Stimulated activated CD4-positive, alpha-beta T cell treated with anti-CD3 and anti-CD28 coated beads, Interleukin-4, amount 100 ng/mL, for 1 hour (primary cell): ENCODE measurements at places on chromosomes 1 and 21.

DNA sequence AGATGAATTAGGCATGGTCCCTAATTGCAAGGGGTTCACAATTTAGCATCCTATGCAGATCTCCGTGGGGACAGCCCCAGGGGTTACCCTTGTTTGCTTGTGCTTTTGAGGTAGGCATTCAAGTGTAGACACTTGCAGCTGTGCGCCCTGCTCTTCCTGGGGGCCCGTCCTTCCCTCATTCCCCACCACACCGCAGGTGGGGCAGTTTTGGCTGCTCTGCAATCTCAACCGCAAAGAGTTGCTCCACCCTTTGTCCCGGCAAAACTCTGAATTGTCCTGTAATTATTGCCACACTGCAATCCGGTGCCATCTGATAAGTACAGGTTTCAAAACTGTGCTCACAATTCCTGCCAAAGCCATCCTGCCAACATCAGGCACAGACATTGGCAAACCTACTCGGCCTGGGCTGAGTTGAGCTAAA is 65.4 kb upstream of the LYST start:
- no peak for DNase-seq

DNA sequence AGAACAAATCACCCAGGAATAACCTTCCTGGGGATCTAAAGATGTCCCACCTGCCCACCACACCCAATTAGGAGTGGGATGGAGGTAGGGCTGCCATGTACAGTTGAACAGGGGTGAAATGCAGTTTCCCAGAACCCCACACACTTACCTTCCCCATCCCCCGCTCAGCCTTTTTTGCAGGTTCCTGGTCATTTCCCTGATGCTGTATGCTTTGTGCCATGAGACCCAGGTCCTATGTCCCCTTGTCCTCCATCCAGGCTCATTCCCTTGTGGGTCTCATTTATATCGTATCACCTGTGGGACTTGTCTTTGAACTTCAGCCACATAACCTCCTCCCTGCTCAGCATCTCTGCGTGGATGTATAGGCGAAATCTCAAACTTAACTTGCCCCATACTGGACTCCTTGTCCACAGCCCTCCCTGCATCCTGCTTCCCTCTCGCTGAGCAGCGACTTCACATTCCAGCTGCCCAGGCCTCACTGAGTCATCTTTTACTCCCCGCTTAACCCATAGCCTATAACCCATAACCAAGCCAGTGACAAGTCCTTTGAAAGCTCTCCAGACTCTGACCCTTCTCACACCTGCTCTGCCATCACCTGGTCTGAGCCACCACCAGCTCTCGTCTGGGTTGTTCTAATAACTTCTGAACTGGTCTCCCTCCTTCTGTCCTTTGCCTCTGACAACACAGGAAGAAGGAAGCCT is 4.7 kb downstream of the LDLRAD2 start:
- no peak for DNase-seq

- no peak for DNase-seq
Observed at GRCh38 chr1:116544588-116545358, 26.1 kb downstream of the CD58 start.

DNA sequence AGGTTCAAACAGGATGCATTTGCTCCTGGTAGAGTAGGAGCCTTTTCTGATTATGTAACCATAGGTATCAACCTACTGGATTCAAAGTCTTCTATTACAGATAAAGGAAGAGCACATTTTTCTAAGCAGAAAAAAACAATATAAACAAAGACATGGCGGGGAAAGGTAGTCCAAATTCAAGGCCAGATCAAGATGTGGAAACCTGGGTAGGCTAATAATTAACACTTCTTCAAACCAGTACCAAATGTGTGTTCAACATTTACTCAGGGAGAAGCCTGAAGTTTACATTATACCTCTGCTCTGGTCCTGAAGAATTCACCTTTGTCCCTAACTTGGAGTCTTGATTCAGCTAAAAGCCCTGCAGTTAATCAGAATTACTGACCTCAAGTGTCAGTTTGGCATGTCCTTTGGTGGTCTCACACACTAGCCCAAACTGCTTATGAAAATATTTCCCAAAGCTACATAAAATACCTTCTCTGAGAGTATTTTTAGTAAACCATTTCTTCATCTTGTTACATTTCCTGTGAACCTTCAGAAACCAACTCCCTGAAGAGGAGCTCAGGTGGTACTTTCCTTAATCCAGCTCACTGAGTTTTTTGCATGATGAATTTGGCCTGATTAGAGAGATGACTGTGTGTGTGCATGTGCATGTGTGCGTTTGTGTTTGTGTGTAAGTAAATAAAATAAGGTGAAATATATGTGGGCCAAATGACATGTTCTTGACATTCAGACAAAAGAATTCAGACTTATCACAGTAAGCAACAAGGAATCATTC is 70.2 kb downstream of the TOR3A start:
- DNase-seq = no peak

GRCh38 chr1:183816110-183816509 is 11.2 kb downstream of the RGL1 start:
- DNase-seq = no peak

DNA sequence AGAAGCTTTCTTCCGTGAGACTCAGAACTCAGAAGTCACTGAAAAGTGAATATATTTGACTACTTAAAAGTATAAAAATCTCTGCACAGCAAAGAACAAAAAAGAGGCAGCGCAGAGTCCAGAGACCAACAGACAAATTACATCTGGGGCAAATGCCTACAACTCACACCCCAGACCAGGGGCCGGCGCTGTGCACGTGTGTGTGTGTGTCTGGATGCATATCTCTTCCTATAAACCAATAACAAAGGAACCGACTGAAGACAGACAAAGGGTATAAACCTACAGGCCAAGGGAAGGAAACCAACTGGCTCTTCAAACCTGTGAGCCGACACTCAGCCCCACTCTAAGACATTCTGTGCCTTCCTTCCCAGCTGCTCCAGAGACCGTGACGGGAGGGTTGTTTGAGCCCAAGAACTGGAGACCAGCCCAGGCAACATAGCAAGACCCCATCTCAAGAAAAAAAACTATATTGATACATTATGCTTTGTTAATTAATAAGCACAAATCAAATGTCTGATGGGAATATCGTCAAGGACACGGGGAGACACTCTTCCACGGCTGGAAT is 18.8 kb downstream of the WNT9A start:
- DNase-seq = no peak

DNA sequence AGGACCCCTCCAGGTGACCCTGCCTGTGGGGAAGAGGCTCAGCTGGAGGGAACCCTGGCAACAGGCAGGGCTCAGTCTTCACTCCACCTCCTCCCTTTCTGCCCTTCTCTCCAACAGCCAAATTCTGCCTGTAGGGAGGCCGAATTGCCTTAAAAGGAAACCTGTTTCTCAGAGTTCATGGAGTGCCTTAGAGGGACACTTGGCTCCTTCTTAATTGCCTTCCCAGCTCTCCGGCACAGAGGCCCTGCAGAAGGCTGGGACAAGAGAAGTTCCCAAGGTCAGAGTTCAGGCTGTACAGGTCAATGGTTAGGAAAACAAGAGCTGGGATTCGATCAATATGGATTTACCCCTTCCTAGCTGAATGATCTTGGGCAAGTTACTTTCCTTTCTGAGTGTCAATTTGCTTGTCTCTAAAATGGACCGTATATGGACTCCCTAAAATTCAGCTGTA is 6.2 kb downstream of the CSRP1 start:
- no peak for DNase-seq

DNA sequence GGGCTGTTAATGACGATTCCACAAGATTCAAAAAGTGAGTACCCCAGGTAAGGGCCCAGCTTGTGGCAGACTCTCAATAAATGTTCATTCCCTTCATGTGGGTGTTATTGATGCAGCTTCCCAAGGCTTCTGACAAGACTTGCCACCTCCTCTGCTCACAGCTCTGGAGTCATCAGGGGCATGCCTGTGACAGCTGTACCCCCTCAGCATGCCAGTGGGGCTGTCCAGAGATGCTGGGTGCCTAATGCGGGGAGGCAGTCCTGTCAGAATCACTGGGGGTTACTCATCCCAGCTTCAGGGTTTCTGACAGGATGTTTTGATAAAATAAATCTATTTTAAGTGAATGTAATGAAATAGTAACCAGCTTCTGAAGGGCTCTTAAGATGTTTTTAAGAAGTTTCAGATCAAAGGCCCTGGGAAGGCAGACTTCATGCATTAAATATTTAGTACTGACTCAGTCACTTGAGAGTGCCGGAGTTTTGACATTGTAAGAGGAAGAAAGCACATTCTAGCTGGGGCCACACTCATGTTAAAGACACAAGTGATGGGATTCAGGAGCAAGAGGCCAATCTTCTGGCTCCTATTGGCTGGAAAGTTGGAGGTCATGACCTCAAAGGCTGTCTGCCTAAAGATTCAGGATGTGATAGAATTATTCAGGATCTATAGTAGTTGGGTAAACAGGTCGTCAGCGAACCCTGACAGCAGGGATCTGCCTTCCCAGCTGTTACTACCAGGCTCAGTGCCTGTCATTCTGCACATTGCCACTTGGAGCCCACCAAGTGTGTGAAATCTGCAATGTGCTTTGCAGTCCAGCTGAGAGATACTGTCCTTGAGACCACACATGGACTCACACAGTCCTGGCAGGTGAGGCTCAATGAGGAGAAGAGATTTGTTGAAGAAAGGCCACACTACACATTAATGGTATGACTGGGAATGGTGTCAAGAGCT is 239.6 kb upstream of the BEND5 start:
- no peak for DNase-seq

DNA sequence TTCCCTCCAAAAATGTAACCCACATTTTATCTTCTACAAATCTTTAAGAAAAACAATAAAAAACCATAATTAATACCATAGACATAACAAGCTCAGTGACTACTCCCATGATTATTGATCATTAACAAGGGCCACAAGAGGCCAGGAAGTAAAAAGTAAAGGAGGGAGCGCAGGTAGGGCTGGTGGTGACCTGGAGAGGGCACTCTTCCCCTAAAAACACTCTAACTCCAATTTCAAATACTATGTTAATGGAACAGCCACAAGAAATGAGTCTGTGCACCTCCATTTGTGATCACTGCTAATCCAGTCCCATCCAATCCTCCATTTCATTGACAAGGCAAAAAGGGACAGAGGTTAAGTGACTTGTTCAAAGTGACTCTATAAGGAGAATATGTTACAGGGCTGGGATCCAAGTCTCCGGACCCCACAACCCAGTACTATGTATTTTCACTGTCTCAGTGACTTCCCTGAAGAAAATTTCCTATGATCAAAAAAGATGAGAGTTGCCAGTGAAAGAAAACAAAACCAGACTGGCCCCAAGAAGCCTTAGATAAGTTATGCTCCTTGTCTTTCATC is 41.2 kb upstream of the CFAP298 start:
- peak; percentile 10 for DNase-seq

- DNase-seq = no peak
Observed at GRCh38 chr1:198889101-198889500, 250.3 kb downstream of the PTPRC start.

DNA sequence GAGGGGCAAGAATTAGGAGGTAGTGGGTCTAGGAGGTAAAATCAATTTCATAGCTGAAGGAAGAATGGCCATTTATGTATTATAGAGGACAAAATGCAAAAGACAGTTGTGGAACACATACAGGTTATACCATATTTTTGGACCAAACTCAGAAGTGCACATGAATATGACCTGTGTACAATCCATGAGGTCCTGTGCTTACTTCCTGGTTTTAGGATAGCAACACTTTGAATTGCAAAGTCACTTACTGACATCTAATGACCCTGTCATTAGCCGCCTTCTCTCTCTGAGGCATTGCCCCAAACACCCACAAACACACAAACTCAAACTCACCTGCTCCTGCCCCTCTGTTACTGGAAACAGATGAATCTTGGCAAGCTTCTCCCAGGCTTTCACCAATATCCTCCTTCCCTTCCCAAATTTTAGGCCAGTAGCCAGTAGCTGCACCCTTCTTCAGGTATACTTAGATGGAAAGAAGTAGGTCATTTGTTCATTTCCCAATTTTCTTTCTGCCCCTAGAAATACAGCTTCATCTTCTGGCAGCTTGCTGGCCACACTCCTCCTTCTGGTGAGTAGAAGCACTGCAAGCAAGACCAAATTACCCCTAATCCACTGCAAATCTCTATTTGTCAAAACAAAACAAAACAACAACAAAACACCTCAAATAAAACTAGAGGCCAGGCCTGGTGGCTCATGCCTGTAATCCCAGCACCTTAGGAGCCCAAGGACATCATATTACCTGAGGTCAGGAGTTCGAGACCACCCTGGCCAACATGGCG is 13.7 kb upstream of the RPL5 start:
- DNase-seq = no peak

DNA sequence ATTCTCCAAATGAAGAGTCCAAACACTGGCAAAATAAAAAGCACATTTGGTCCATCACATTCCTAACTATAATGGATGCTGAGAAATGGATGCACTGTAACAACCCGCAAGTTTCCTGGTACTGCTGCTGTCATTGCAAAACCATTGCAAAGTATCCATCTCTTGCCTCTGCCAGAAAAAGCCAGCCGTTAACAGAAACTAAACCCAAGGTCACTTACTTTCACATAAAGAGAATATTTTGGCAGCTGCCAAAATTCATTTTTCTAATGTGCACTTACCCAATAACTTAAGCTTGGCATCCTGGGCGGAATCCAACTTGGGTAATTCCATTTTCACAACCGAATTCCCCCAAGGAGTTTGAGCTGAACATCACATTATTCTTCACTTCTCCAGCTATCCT is 77.0 kb upstream of the LRRC8D start:
- DNase-seq = no peak

GRCh38 chr1:155812878-155813277 is 44.1 kb downstream of the GON4L start:
- no peak for DNase-seq

DNA sequence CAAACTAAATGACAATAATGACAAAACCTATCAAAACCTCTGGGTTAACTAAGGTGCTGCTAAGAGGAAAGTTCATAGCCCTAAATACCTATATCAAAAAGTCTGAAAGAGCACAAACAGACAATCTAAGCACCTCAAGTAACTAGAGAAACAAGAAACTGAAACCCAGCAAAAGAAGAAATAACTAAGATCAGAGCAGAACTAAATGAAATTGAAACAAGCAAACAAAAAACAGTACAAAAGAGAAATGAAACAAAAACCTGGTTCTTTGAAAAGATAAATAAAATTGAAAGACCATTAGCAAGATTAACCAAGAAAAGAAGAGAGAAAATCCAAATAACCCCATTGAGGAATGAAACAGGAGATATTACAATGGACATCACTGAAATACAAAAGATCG is 44.8 kb upstream of the KIAA0040 start:
- no peak for DNase-seq

- no peak for DNase-seq
Observed at GRCh38 chr1:192826791-192827546, 18.1 kb downstream of the RGS2 start.

- no peak for DNase-seq
Observed at GRCh38 chr1:164718821-164719220, 159.8 kb downstream of the PBX1 start.

GRCh38 chr1:99944192-99944591 is 25.6 kb upstream of the SLC35A3 start:
- no peak for DNase-seq

- no peak for DNase-seq
Observed at GRCh38 chr1:182368903-182369302, 22.7 kb downstream of the GLUL start.

DNA sequence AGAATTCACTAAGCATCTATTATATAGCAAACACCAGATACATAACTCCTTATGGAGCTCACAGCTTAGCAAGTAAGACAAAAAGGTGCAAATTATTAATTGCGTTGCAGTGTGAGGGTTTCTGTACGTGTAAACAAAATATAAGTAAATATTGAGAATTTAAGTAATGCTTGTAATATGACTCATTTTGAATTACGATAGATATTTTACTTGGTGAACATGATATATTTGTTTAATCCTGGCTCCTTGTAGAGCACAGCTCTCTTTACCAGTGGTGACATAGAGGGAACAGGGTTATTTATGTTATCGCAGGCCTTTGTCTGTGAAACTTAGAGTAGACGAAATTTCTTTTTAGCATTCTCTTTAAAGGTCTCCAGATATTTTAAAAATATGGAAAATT is 36.4 kb downstream of the LYPLAL1 start:
- DNase-seq = no peak
